CD4-positive, alpha-beta T cell (primary cell): ENCODE measurements at places on chromosomes 1 and 21.

DNA sequence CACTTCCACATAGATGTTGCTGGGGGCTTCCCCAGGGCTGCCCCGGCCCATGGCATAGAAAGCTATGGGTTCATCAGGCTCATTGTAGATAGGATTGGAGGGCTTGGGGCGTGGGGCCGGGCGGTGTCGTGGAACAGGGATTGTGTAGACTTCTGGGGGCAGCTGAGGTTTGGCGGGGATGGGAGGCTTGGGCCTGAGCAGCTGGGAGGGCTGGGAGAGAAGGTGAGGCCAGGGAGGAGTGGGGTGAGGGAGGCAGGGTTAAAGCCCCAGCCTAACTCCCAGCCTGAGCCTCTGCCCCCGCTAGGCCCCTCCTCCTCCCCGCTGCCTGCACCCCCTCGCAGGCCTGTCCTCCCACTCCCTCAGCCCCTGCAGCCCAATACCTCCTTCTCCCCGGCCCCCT, 7.4 kb downstream of the SH2D2A start:
- DNase-seq, result no peak

DNA sequence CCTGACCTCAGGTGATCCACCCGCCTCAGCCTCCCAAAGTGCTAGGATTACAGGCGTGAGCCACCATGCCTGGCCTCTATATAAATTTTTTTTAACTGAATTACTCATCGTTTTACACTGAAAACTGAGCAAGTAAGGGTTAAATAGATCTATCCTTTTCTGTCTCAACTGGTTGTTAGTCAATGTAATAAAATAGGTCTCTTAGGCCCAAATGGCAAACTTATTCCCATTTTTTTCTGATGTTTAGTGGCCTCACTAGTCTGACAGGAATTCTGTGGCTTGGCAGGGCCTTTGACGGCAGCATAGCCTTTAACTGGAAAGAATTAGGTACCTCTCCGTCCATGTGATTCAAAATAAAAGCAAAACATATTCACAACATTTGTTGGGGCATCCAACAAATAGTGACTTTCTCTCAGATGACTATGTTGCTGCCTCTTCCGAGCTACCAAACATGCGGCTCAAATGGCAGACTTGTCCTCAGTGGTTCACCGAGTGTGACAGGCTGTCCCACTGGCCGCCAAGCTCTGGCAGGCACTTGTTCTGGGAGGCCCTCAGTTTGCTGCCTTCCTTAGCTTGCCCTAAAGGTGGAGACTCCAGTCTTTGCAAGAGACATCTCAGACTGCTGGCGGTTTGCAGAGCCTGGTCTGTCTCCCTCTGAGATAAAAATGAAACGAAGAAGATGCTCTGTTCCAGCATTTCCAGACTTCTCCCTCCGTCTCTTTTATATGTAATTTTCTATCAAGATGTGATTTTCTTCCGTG, 17.4 kb downstream of the ATP1A4 start:
- DNase-seq, result no peak

DNA sequence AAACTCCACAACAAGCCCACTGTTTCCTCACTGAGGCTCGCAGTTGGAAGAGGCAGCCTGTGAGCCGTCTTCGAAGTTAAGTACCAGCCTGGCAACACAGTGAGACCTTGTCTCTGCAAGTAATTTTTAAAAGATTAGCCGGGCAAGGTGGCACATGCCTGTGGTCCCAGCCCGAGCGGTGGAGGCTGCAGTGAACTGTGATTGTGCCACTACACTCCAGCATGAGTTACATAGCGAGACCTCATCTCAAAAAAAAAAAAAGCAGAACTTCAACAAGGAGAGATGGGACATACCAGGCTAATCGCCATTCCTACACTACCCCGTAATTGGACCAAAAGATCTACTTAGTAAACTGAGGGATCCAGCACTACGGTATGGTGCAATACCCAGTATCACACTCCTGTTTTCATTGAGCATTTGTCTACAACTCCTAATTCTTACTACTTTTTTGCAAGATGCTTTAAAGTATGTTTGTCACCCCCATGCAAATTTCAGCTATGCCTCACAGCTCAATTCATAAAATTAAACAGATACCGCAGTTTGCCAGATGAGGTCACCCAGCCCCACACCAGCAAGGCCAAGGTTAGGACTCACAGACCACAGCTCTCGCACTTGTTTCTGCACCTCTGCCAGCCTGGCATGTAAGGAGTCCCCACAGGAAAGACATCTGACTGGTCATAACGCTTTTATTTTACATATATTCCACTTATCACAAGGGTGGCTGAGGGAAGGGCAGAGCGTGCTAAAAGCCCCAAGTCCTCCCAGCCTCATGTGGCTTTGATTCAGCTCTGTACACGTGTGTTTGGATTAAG, 21.0 kb downstream of the SDE2 start:
- DNase-seq, result peak; percentile 7

DNA sequence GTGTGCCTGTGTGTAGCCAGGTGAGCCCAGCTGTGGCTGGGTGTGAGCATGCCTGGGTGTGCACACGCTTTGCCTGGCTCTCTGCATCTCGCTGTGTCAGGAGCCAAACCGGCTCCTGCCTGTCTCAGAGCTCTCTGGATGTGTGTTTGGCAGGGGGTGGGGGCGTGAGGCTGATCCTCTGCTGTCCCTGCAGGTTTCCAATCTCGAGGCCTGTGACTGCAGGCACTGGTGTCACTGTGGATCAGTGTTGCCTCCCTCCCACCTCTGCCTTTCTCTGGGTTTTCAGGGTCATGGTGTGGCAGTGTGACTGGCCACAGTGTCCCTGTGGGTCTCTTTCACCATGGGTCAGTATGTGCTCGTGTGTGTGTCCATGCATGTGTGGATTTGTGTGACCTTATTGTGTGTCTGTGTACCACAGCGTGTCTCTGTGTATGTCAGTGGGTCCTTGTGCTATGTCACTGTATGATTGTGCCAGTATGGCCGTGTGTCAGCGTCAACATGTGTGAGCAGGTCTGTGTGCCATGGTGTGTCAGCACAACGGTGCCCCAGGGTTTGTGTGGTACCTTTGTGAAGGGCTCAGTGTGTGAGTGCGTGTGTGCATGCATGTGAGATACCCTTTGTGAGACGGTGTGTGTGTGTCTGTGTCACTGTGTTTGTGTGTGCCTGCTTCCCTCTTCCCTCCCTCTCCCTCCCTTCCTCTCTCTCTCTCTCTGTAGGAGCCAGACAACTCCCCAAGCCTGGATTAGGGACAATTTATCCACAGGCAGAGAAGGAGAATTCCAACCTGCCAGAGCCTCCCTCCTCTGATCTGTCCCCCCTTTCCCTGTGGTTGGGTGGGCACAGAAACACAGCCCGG, 43.4 kb downstream of the AHDC1 start:
- DNase-seq, result no peak

GRCh38 chr1:11473491-11474034, 5.4 kb upstream of the DISP3 start:
- peak; percentile 46 for DNase-seq

- no peak for DNase-seq
Observed at GRCh38 chr1:2133879-2134215, 60.7 kb downstream of the FAAP20 start.

DNA sequence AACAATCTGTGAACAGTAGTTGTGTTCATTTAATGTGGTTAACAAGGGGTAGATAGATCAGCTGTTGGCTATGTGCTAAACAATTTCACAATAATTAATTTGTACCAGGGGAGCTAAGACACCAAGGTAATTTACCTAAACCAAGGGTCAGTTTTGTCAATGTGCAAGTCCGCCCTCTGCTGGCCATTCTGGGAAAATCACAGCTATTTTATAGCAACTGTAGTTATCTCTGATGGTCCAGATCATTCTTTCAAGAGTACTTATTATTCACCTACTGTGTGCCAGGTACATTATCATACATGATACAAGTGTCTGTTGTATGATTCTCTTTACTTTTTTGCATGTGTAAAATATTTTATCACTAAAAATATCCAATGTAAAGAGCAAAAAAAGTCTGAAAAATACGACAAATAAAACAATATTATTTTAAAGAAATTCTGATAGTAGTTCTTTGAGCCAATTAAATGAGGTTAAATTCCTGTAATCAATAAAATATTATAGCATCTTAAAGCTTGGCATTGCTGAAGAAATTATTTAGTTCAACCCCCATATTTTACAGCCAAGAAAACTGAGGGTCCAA, 312.3 kb upstream of the FAM78B start:
- DNase-seq, result peak; percentile 12

DNA sequence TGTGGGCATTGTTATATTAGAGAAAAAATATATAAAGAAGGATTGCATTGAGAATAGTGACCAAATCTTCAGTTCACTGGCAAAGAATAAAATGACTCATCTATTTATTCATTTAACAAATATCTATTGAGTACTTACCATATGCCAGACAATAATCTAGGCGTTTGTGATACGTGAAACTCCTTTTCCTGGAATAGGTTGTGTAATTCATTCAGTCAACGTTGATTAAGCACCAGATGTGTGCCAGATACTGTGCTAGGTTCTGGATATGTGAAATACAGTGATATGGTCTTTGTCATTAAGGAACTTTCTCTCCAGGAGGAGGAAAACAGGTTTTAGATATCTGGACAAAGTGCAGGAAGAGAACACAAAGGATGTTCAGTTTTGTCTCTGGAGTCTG, 344.5 kb downstream of the RWDD3 start:
- no peak for DNase-seq

DNA sequence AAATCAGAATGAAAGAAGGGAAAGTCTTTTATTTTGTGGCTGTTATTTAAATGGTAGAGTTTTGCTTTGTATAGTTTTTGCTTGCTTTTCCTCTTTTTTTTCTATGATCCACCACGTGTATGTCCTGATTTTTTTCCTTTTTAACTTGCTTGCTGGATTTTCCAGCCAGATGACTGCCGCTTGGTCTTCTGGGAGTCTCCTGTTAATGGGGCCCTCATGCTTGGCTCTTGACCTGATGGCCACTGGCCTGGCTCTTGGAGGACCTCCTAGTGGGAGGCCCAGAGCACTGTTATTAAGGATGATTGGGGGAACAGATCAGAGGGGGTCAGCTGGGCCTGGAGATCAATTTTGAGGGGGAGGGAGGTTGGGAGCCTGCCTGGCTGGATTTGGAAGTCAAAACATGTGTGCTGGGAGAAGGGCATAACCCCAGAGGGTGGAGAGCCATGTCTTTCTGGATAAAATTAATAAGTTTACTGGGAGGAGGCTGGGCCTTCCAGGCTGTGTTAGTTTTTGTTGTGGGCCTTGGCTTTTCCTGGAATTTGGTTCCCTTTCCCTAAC, 1.2 kb downstream of the FGGY start:
- no peak for DNase-seq

- DNase-seq, result no peak
Observed at GRCh38 chr1:160474392-160475242, 48.4 kb downstream of the SLAMF6 start.

DNA sequence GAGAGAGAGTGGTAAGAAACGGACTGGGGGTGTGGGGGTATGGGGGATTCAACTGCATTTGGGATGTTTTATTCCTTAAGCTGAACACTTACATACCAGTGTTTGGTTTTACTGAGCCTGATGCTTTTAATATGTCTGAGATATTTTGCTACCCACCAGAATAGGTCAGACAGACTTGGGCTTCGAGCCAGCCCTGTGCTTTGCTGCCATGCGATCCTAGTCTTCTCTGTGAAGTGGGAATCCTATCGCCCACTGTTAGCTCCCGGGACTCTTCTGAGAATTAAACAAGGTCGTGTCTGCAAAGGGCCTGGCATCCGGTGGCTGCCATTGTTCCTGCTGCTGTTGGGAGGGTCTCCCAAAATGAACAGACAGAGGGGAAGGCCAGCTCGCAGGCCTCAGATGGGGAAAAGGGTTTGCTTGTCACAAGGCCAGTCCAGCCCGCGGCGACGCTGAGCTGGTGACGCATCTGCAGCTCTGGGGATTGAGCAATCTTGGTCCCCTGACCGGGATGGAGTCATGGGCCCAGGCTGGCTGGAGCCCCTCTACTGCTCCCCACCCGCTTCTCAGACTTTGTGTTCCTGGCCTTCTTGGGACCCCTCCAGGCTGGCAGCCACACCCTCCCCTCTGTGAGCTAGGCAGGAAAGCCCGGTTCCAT, 26.9 kb upstream of the ECE1 start:
- DNase-seq, result peak; percentile 73

DNA sequence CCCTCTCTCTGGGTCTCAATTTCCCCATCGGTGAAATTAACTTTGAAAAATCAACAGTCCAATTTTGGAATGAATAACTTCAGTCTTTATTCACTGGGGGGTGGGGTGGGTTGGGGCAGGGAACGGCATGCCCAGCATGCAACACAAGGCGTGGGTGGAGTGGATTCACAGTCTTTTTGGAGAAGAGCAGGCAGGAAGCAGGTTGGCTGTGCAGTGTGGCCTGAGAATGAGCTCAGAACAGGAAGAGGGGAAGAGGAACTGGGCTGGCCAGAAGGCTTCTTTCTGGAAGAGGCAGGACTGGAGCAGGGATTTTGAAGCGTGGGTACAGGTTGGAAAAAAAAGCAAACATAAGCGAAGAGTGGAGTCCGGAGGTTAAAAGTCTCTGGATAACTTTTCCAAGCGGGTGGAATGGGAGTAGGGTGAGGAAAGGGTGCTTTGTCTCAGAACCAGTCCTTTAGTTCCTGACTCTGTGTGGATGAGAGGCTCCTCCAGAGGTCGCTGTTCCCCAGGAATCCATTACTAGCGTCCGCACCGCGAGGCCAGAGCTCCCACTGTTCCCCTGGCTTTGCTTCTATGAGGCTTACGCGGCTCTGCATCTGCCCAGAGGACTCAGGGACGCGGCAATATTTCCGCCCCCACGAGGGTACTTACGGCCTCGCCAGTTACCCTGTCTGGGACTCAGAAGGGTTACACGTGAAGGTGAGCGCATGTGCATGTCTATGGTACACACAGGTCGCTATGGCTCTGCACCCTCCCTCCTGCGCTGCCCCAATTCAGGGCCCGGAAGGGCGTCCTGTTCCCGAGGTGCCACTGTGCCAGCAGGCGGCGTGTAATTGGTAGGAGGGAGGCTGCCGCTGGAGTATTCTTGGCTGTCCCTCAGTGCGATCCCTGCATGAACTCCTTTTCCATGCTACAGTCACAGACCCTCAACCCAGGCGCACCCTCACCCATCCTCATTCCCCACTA, 5.5 kb upstream of the FOXD2 start:
- peak; percentile 53 for DNase-seq

GRCh38 chr1:111842411-111842810, 86.7 kb downstream of the DDX20 start:
- no peak for DNase-seq

GRCh38 chr1:230537456-230537855, 104.8 kb upstream of the COG2 start:
- DNase-seq, result no peak

DNA sequence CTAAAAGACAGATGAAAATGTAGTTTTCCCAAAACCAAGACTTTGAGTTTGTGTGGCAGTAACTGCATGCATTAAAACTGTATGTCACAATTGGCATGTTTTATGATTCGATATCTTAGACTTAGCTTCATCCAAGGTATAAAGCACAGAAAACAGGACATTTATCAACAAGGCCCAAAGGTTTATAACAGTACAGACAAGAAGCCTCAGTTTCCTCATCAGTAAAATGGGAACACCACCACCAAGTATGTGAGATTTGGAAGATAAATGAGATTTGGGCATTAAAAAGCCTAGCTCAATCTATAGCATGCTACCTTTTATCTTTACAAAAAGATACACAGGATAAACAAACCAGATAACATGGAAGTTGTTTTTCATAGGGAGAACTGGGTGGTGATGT, 128.5 kb downstream of the DAB1 start:
- no peak for DNase-seq
